Breast epithelium (tissue), 4 donors: ENCODE measurements at places on chromosomes 3 and 15.

DNA sequence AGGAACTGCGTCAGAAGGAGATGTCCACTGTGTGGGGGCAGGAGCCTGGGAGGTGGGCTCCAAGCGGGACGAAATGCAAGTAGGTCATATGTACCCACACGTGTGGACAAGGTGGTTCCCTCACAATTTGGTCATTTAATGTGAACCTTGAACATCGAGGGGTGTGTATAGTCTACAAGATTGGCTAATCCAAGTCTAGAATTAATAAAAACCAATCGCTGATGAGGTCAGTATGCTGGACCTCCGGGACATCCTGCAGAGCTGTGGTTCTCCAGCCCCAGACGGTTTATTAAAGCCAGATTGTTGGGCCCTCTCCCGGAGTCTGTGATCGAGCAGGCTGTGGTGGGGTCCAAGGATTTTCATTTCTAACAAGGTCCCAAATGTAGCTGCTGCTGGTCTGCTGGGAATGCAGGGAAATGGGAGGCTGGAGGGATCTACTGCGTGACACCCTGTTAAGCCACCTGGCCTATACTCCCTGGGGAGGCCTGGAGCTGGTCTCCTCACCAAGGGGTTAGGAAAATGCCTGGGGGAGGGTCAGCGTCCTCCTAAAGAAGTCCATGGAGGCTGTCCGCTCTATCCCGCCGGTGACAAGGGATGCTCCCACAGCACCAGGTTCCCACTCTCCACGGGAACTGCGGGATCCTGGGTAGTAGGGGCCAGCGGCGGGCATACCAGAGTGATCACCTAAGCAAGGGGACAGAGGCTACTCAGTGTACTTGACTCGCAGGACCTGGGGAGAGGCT, 25.1 kb downstream of the PCSK6 start:
- DNase-seq, result no peak

- no peak for DNase-seq
Measured at GRCh38 chr3:133426721-133427120, 26.9 kb downstream of the BFSP2 start.

DNA sequence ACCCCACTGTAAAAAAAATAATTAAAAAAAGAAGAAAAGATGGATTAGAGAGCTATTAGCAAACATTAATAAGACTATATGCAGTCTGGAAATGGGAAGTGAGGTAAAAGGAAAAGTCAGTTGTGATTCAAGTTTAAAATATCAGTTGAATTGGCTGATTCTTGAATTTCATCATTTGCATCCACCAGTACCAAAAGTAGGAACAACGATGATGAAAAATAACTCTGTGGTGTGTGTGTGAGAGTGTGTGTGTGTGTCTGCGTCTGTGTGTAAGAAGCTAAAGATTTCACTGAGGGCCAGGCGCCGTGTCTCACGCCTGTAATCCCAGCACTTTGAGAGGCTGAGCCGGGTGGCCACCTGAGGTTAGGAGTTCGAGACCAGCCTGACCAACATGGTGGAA, 56.0 kb upstream of the SLC4A7 start:
- DNase-seq, result no peak

GRCh38 chr3:115218859-115219258, 71.8 kb upstream of the ZBTB20 start:
- no peak for DNase-seq

DNA sequence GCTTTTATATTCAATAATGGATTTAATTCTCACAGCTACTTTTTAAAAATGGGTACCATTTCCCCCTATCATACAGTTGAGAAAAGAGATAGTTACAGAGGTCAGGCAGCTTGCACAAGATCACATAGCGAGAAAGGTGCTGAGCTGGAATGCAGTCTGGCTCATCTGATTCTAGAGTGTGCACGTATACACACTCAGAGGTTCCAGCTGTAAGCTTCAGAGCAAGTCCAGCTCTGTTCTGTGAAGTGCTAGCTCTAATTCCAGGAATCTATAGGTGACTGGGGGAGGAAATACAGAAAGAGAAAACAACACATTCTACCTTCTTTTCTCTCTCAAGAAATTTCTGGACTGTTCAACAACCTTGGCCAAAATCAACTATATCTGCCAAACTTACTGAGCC, 318.7 kb downstream of the FOXP1 start:
- no peak for DNase-seq

DNA sequence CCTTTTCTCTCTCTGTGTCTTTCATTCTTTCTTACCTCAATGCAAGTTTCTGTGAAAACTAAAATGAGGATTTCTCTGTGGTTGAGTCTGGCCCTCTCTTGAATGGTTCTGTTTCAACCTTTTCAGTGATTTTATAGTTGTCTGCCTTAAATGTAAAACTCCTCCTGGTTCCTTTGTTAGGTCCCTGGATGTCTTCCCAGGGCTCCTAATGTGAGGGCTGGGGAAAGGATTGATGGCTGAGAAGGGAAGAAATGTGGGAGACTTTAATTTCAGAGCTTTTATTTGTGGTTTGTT, 90.6 kb upstream of the GRM7 start:
- DNase-seq, result no peak

DNA sequence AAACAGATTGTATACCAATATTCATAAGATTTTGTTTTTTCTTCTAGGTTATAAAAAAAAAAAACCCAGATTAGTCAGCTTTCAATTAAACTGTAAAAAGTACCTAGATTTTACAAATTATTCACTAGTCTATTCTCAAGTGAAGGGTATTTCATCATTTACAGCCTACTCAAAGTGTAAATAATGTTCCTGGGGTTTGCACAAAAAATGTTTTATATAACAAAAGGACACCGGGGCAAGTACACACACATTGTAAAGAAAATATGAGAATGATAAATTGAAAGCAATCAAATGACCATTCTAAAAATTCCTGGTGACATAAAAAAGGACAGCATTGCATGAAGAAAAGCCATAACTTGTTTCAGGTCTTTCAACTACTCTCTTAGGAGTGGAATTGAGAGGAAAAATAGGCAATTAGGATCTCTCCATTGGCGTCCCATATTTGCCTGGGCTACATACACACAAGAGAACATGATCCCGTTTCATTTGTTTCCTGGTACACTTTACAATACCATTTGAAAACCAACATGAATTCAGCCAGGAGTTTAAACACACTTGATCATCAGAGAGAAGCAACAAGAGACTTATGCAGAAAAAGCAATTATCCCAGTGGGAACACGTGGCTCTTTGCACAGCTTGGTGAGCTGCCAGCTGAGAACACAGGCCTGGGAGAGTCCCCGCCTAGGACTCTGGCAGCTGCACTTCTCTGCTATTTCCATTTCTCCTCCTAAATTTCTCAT, 1039.2 kb downstream of the ROBO1 start:
- DNase-seq, result no peak

DNA sequence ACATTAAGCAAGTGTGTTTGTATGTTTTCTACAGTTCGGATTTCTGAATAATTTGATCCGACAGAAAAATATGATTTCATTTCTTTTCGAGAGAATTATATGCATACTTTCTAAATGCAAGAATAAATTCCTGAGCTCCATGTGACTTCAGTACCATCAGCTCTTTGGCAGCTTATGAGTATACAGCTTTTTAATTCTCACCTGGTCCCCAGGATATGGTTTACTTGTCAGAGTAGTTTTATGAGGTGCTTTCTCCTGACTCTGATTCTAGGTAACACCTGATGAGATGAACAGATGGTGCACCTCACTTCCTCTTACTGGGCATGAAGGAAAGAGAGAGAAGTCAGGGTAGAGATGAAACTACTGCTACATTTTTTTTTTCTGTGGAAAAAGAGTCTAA, 3.1 kb downstream of the HGD start:
- DNase-seq, result no peak
